ENCODE measurements at places on chromosomes 5 and 9.
A peak's percentile ranks its signal among the peaks of the same experiment; 100 is the strongest.

GRCh38 chr5:36452424-36453006 is 150.8 kb upstream of the RANBP3L start:
- no peak for DNase-seq

GRCh38 chr9:70679845-70680244 is 265.4 kb upstream of the KLF9 start:
- DNase-seq = no peak

DNA sequence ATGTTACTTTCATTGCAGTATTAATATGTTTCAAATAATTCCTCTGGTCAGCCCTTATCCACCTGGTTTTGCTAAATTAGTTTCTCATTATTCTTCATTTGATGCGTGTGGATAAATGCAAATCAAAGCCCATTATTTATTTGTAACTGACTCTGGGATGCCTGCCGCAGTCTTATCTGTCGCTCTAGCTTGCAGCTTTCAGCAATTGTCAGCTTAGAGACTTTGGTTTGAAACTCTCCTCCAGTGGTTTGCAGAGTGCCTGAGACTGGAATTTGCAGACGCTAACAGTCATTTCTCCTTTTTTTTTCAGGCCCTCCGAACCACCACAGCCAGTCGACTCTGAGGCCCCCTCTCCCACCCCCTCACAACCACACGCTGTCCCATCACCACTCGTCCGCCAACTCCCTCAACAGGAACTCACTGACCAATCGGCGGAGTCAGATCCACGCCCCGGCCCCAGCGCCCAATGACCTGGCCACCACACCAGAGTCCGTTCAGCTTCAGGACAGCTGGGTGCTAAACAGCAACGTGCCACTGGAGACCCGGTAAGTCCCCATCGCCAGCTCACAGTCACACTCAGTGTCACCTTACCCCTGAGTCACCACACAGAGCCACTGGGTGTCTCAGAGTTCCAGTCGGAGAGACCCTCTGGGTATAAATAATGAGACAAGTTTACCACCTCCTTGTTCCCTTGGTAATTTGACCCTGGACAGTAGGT is 339.0 kb upstream of the WWC1 start:
- DNase-seq = no peak

DNA sequence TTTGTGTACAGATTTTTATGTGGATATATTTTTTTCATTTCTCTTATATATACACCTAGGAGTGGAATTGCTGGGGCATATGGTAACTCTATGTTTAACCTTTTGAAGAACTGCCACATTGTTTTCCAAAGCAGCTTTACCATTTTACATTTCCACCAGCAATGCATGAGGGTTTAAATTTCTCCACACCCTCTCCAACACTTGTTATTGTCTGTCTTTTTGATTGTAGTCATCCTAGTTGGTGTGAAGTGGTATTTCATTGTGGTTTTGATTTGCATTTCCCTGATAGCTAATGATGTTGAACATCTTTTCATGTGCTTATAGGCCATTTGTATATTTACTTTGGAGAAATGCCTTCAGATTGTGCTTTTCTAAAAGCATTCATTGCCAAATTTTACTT is 39.1 kb downstream of the YTHDC2 start:
- no peak for DNase-seq

GRCh38 chr9:112793213-112793810 is 42.8 kb downstream of the SNX30 start:
- peak; percentile 77 for DNase-seq

DNA sequence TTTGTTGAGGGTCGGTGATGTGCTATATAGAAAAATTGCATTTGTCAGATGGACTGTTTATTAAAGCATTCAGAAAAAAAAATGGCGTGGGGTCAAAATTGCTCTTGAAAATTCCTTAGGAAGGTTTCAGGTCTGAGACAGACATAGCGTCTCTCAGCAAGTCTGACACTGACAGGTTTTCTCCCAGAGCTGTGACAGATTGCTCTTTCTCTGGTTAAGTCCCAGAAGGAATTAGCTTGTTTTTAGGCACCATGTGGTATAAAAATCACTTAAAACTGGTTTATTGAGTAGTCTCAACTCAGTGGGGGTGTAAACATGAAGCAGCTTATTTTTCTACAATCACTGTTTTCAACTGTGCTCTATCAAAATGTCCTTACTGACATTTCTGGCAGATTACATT is 1379.8 kb downstream of the MAT2B start:
- no peak for DNase-seq

Measured in stimulated activated CD4-positive, alpha-beta T cell treated with anti-CD3 and anti-CD28 coated beads, Interleukin-4, amount 100 ng/mL, for 4 hours (primary cell).